ENCODE measurements at places on chromosomes 3 and 15.

- peak; percentile 6 for DNase-seq
These were observed 109.3 kb downstream of the SHQ1 start for GRCh38 chr3:72738752-72739530.

GRCh38 chr3:25145176-25145575 is 282.9 kb upstream of the RARB start:
- DNase-seq = no peak

- DNase-seq = no peak
These were observed 6.8 kb downstream of the VPS18 start for GRCh38 chr15:40901053-40901443.

GRCh38 chr3:116669576-116669975 is 40.0 kb upstream of the TUSC7 start:
- no peak for DNase-seq

- peak; percentile 30 for DNase-seq
These were observed 14.4 kb upstream of the CLDN1 start for GRCh38 chr3:190336516-190337189.

DNA sequence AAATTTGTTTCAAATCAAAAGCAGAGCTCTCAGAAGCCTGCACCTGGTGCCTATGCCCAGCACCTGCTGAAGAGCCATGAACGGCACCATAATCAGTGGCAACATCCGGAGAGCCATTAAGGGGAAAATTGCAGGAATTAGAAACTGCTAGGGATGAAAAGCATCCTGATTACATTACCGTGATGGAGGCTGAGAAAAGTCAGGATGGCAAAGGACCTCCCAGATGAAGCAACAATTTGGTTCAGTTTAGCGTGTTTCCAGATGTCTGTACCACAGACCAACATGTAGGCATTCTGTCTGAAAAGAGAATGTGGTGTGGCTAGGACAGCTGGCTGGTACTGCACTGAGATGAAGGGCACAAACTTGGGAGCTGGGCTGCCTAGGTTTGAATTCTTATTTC is 106.1 kb downstream of the EOMES start:
- peak; percentile 47 for DNase-seq

Data from foreskin fibroblast (primary cell).